Activated CD8-positive, alpha-beta memory T cell treated with anti-CD3 and anti-CD28 coated beads, Interleukin-2, amount 50 U/mL, for 48 hours (primary cell): ENCODE measurements at places on chromosomes 4 and X.

GRCh38 chr4:55255179-55255578, 90.9 kb upstream of the SRD5A3 start:
- DNase-seq, result no peak

GRCh38 chrX:19640693-19641374, 125.5 kb upstream of the MAP3K15 start:
- DNase-seq, result no peak

DNA sequence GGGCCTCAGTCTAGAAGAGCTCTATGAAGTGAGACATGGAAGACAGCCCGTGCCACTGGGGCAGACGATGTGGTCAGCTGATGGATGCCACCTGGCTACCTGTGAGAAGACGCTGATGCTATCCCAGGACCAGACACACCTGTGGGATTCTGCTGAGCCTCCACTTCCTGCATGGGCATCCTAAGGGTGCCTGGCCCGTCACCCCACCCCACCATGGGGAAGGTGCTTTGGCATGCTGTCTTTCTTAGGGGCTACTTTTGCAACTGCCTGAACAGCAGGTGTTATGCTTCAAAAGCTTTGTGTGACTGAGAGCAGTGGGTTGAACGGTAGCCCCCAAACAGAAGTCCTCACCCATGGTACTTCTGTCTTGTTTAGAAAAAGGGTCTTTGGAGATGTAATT, 65.0 kb upstream of the STS start:
- DNase-seq, result no peak

DNA sequence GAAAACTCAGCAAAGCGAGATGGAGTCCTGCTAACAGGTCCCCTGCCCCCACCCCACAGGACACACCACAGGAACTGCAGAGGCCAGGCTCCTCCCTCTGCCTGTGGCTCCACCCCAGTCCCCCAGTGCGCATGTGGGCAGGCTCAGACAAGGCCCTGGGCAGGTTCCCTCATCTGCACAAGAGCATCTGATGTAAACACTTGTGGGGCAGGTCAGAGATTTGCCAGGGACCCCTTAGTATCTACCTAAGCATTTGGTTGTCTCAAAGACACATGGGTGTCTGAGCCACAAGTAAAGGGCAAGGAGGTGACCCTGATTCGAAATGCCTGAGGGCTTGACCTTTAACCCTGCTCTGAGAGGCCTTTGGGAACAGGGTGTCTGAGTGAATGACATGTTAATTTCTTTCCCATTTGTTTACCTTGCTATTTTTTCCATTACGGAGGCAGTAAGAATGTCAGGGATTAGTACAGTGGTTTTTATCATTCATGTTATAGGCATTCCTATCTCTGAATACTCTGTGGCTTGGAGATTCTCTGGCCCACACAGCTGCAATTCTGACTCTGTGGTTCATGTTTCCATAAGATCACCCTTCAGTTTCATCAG, 85.3 kb downstream of the ZNF518B start:
- DNase-seq, result no peak
